ENCODE measurements at places on chromosomes 3 and 15. TPM values are rescaled to one million over a fixed set of nuclear protein-coding genes. Genes with fewer than 3 reads are reported as not detected.

DNA sequence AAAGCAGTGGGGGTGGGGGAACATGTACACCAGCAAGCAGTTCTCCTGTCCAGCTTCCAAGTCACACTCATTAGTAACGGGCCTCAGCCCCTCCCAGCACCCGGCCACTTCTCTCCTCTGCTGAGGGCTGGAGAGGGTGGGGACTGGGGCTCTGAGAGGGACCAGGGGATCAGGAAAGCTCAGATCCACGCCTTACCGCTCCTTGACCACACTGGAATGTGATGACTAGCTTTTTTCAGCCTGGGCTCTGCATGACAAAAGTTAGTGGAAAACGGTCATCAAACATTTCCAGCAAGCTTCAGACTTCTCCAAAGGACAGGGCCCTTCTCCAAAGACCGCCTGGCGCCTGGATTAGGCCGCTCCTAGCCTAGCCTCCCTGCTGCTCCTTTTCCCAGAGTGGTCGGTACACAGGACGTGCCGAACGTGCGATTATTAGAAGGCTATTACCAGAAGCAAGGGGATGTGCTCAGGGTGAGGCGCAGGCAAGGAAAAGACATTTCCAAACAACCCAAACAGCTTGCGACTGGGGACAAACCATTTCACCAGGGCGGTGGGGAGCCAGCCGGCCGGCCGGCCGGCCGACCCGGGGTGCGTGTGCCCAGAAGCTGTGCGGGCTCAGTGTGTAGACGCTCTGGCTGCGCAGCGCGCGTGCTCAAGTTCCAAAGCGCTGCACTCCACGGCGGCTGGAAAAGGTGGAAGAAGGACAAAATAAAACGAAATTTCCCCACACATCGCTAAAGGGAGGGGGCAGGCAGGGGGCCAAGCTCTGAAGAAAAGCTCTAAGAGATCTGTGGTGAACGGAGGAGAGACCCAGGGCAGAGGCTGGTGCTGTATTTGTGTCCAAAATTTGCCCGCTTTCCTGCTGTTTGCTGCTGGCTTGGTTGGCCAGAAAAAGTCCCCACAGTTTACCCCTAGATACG, 51.0 kb upstream of the SSR3 start:
- no peak for DNase-seq

GPR171 gene
- not detected for total RNA-seq

NEO1 gene
- total RNA-seq, result 13.2 TPM

DNA sequence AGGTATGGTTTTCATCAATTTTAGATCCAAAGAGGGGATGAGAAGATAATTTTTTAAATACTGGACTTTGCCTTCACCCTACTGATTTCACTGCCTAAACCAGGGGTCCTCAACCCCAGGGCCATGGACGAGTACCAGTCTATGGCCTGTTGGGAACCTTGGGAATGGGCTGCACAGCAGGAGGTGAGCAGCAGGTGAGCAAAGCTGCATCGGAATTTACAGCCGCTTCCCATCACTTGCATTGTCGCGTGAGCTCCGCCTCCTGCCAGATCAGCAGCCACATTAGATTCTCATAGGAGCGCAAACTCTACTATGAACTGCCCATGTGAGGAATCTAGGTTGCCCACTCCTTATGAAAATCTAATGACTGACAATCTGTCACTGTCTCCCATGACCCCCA, 76.3 kb upstream of the TTBK2 start:
- no peak for DNase-seq

ECE2 gene
- not detected for total RNA-seq

DNA sequence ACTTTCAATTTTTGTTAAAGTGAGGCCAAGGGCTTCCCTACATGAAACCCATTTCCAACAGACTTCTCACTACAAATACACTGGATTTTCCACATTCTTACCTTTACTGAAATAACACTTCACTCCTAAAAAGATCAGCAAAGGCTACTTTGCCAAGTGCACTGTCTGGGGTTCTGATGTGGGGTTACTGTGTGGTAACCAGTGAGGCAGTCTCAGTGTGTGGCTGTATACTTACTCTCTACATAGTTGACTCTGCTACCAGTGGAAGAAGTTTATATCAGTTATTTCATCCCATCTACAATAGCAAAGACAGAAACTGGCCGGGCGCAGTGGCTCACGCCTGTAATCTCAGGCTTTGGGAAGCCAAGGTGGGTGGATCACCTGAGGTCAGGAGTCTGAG, 5.6 kb downstream of the WDR82 start:
- DNase-seq, result no peak

GCNT3 gene
- not detected for total RNA-seq

- DNase-seq, result no peak
Observed at GRCh38 chr3:12268049-12268735, 20.7 kb upstream of the PPARG start.

CASR gene
- not detected for total RNA-seq

GRCh38 chr3:155079746-155080487, at the start of gene MME:
Gene MME, plus strand, starts transcription at chr3:155080319. Its CDS starts 3,849 bp downstream, at chr3:155084168.
- DNase-seq, result peak; percentile 71

GRCh38 chr15:69789648-69790393, 307.9 kb downstream of the TLE3 start:
- no peak for DNase-seq

TRIM59 gene
- total RNA-seq, result 15.1 TPM

GRCh38 chr15:49441816-49442215, 18.8 kb downstream of the FGF7 start:
- DNase-seq, result no peak

GRCh38 chr3:54056521-54056920, 65.8 kb upstream of the CACNA2D3 start:
- DNase-seq, result peak; percentile 71

BMF gene
- not detected for total RNA-seq

MPI gene
- total RNA-seq, result 31.4 TPM
